Nephron progenitor cell (in vitro differentiated cells): ENCODE measurements at places on chromosomes 16 and 17.

DNA sequence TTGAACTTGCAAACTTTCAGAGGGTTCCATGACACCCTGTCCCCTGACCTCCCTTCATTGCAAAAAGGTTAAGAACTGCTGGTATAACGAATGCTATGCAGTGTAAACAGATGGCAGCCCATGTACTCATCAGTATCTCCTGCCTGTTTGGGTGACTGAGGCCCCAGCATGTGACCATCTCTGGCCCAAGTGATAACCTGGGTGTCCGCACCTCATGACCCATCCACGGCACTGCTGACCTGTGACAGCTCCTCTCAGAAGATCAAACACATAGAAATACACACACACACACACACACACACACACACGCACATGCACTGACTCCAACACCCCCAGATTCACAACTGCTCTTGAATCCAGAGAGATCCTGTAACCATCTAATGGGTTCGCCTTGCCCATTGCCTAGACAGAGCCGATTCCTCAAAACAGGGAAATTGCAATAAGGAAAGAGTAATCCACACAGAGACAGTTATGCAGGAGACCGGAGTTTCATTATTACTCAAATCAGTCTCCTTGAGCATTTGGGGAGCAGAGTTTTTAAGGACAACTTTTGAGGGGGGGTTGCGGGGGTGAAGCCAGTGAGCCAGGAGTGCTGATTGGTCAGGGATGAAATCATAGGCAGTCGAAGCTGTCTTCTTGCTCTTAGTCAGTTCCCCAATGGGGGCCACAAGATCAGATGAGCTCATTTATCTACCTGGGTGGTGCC is 11.3 kb upstream of the PHOSPHO1 start:
- DNase-seq, result no peak

DNA sequence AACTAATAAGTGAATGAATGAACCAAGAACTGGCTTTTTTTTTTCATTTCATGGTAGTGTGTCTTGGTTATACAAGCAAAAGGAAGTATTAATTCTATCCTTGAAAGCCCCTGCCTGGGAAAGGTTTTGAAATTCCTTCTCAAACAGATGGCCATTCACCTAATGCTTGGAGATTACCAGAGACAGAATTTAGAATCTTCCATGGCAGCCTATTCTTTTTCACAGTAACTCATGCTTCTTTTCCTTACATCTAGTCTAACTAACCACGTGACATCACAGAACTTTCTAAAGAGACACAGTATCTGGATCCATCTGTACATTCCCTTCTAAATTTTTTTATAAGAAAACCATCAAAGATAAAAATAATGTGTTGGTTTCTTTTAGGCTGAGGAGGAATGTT is 151.6 kb downstream of the FTO start:
- no peak for DNase-seq

GRCh38 chr17:42317266-42317845 is 29.1 kb downstream of the STAT5A start:
- no peak for DNase-seq

- no peak for DNase-seq
These were observed 53.8 kb upstream of the MTMR4 start for GRCh38 chr17:58568044-58568799.

DNA sequence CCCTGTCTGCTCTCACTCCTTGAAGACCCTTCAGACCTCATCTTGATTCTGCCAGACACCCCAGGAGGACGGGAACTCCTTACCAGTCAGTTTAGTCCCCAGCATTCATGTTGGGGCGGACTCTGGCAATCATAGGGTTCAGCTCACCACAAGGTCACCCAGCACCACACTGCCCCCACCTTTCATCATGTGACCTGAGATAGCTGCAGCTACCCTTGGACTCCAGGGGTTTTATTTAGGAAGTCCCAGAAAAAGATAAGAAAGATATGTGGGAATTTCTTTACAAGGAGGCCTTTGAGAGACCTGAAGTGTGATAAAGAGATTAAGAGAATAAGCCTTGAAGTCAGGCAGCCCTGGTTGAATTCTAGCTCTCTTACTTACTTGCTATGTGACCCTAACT is 59.8 kb upstream of the NLK start:
- no peak for DNase-seq

DNA sequence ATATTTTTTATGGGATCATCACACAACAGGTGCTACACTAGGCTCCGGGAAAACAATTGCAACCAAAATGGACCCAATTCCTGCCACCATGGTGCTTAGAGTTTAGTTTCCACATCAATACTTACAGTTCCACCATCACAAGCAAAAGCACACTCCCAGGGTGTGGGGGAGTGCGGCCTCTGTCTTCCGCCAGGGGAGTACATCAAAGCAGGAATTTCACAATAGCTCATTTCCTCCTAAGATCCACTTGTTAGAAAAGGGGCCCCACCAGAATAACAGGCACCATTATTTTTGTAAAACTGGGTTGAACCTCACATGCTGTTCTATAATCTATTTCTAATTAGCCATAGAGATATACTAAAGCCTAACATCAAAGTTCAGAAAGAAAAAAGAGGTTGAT is 44.3 kb upstream of the PSMD7 start:
- no peak for DNase-seq

DNA sequence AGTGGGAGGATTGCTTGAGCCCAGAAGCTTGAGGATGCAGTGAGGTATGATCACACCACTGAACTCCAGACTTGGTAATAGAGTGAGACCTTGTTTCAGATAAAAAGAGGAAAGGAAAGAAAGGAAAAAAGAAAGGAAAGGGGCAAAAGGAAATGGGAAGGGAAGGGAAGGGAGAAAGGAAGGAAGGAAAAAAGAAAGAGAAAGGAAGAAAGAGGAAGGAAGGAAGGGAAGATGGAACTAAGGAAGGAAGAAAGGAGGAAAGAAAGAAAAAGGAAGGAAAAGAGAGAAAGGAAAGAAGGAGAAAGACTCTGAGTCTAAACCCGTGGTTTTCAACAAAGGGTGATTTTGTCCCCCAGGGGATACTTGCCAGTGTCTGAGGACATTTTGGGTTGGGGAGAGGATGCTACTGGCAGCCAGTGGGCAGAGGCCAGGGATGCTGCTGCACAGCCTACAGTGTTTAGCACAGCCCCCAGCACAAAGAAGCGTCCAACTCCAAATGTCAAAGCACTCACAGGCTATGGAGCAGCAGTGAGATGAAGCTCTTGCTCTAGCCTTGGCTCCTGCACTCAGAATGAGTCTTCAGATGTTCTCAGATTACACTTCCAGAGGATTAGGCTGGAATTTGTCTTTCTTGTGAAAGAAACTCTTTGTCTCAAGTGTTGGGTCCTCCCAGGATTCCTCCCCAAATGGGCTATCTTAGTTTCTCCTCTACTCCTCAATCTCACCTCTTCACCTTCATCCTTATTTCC is 64.2 kb downstream of the BMERB1 start:
- no peak for DNase-seq

DNA sequence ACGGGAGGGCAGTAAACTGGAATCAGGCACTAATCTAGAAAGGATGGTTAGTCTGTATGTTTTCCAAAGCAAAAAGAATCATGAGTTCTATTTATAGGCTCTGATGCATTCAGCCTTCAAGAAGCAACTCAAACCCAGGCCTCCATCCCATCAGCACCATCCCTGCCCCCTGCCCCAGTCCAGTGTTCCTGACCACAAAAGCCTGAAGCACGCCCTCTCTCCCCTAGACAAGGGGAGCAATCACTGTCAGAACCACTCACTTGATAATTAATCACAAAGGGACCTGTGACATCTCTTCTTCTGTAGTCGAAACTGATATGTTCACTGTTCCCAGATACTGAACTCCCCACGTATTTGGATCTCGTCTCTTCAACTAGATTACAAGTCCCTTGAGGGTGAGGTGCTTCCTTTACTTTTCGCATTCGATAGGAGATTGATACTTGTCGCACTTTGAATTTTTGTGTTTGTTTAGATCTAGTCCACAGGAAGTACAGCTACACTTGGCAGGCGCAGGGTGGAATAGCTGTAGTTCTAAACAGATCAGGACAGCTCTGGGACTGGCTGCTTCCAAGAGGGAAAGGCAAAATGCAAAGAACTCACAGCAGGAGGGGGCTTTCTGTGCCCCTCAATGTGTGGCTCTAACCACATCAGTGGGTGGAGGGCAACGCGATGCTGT is 36.4 kb upstream of the CCDC182 start:
- DNase-seq, result no peak

DNA sequence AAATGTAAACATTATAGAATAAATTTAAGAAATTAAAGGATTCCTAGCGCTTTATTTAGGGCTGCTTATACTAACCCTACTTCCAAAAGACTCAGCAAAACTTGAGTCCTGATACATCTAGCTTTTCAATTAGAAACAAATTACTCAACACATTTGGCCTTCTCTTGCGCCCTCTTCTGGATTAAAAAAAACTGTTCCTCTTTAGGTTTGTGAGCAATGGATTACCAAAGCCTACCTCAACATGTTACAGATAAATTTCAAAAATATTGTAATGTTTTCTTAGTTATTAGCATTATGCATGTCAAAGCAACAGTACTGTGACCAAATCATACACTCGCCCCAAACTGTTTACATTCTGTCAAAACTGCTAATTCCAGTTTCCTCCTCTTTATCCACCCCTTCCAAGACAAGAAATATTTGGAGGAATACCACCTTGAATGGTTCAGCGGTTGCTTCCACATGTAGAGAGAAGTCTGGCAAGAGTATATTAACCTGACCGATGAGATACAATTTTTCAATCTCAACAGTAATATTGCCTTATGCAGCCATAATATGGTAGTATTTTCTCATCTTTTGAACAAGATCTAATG is 2.7 kb downstream of the NUFIP2 start:
- no peak for DNase-seq

DNA sequence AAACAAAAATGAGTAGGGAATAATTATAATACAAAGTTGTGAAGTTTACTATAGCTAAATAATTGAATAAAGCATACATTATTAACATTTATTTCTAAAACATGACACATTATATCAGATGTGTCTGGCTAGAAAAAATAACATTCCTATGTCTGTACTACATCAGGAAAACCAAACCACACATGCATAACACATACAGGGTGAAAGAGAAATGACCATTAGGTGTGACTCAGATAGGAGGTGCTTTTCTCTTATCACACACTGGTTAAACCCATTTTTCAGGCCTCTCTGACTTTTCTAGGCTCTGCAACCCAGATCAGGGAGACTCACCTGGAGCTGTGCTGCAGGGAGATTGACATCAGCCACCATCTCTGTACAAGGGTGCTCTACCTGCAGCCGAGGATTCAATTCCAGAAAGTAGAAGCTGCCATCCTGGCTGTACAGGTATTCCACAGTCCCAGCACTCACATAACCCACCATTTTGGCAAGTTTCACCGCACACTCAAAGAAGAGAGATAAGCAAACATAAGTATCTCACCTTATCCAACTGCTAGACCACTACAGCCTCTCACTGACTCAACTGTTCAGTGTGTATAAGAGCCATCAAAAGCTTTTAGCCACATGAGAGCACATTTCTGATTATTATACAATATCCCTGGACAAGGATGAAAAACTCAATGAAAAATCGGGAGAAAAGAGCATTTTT is 116.6 kb upstream of the C17orf78 start:
- no peak for DNase-seq

- DNase-seq, result no peak
These were observed 4.6 kb downstream of the IL21R start for GRCh38 chr16:27406511-27407128.

GRCh38 chr17:3921502-3922319 is 5.4 kb upstream of the P2RX1 start:
- no peak for DNase-seq

GRCh38 chr17:81609541-81610311 is 27.2 kb downstream of the NPLOC4 start:
- no peak for DNase-seq

DNA sequence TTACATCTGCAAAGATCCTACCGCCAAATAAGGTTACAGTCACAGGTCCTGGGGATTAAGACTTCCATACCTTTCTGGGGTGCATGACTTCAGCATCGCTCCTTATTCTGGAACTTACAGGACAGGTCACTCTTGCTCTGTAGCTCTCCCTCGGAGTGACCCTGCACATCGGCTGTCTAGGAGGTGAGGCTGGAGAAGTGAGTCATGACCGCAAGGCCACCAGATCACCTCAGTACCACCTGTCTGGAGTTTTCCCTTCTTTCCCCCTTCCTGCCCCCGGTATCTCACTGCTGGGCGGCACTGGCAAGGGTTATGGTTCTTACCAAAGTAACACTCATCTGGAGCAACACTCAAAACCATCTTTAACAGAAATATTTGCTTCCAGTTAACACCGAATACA is 374.8 kb downstream of the SLC39A11 start:
- DNase-seq, result no peak

DNA sequence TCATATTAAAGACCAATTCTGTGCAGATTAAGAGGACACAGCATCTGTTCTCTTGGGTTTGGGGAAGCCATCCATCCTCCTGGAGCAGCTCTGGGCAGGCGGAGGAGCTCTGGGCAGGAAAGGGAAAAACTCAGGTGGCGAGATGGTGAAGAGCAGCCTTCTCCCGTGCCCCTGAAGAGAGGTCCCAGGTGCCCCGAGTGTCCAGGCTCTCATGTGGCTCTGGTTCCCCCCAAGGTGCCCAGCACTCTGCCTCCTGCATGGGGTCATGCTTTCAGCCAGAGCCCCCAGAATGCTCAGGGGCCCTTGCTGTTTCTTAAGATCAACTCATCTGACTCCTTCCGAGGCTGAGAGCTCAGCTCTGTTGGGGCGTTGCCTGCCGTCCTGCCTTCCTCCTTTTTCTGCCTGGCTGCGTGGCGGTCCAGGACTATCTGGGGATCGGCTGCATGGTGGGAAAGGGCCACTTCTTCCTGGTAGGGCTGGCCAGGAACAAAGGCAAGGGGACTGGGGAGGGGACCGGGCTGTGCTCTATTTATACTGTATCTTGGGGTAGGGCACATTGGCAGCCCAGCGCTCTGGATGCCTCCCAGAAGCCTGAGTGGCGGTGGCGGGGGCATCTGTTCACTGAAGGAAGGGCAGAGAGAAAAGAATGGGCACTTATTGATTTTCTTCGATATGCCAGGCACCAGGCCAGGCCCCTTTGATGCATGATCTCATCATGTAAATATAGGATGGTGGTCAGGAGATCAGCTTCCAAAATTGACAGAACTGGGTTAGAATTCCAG is 103.2 kb upstream of the SDK2 start:
- DNase-seq, result no peak

DNA sequence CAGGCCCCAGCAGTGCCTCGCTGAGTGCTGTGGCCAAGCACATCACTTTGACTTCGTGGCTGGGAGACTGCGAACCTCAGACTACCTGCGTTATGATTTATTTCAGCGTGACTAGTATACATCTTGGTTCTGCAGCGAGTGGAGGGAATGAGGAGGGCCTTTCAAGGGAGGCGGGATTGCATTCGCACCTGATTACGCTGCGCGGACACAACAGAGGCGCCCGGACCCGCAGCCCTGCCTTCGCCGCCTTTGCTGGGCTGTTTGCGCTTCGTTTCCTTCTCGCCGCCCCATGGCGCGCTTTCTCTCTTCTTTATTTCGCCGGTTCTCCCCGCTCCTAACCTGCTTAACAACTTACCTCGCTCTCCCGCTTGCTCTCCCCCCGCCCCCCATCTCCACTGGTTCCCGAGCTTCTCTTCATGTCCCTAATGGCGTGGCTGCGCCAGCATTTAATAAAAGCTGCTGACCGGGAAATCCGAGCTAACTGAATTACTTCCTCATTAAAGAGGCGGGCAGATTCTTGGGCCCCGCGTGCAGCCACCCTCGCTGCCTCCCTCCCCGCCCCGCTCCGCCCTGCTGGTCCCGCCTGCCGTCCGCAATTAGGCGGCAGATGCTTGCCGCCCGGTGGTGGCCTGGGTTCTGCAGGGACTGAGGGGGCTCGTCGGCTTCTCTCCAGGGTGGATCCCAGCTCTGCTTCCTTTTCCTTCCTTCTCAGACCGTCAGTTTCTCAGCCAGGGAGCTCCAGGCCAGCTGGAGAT is 257.6 kb upstream of the SDK2 start:
- peak; percentile 71 for DNase-seq
